Natural killer cell treated with Interleukin-12 subunit alpha and Interleukin-12 subunit beta and Interleukin-15 and Interleukin-18, amount 100 ng/mL, for 72 hours (primary cell): ENCODE measurements at places on chromosomes 3 and 15.

- no peak for DNase-seq
Measured at GRCh38 chr15:59828861-59829260, 139.7 kb upstream of the BNIP2 start.

GRCh38 chr15:54277834-54278233 lies 299.6 kb downstream of the UNC13C start:
- no peak for DNase-seq

DNA sequence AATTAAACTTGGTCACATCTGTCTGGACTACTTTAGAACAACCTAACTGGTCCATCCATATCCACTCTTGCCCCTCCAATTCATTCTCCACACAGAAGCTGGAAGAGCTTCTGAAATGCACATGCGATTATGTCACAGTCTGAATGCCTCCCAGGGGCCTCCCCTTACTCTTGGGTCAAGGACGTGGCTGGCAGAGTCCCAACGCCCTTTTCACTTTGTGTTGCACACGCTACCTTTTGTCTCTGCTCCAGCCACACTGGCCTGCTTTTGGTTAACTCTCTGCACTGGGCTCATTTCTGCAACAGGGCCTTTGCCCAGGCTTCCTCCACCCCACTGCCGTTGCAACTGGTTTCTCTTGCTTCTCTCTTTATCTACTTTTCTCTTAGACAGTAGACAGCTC lies 245.2 kb downstream of the IL20RB start:
- DNase-seq, result no peak

- DNase-seq, result no peak
Measured at GRCh38 chr15:66848116-66848515, 146.1 kb downstream of the SMAD6 start.

DNA sequence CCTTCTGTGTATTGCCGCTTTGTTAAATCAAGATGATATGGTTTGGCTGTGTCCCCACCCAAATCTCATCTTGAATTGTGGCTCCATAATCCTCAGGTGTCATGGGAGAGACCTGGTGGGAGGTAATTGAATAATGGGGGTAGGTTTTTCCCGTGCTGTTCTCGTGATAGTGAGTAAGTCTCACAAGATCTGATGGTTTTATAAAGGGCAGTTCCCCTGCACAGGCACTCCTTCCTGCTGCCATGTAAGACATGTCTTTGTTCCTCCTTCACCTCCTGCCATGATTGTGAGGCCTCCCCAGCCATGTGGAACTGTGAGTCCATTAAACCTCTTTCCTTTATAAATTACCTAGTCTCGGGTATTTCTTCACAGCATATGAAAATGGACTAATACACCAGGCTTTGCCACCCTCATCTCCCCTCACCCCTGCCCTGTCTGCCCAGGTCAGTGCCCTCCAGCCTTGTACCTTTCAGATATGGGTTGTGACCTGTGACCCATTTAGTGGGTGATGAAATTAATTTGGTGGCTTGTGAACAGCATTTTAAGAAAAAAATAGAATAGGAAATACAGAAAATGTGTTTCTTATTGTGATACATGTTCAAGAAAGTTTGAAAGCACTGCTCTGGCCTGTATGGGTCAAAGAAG lies 56.1 kb upstream of the MCF2L2 start:
- DNase-seq, result no peak

- DNase-seq, result no peak
Measured at GRCh38 chr3:132573797-132574211, 23.3 kb upstream of the ACKR4 start.

GRCh38 chr3:134802428-134803050 lies 7.5 kb downstream of the EPHB1 start:
- DNase-seq, result no peak

- no peak for DNase-seq
Measured at GRCh38 chr3:93989241-93989640, 9.3 kb downstream of the ARL13B start.

GRCh38 chr3:37601832-37602231 lies 259.8 kb upstream of the CTDSPL start:
- no peak for DNase-seq

DNA sequence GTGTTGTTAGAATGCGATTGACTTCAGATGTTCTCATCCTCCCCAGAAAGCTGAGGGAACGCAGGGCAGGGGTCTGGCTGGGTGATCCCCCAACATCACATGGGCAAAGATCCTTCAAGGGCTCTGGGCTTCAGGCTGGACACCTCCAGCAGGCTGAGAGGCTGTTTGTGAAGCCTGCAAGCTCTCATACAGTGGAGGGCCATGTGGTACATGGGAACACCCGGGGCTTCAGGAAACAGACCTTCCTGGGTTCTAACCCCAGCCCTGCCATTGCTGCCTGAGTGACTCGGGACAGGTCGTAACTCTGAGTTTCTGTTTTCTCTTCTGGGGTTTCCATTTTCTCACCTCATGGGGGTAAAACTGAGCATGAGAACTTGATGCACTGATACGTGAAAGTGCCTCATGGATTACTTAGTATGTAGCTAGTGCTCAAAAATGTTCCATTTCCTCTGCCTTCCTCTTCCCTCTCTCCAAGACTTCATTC lies 81.2 kb downstream of the TLE3 start:
- DNase-seq, result no peak

- no peak for DNase-seq
Measured at GRCh38 chr3:4981294-4981664, 2.0 kb downstream of the BHLHE40 start.

DNA sequence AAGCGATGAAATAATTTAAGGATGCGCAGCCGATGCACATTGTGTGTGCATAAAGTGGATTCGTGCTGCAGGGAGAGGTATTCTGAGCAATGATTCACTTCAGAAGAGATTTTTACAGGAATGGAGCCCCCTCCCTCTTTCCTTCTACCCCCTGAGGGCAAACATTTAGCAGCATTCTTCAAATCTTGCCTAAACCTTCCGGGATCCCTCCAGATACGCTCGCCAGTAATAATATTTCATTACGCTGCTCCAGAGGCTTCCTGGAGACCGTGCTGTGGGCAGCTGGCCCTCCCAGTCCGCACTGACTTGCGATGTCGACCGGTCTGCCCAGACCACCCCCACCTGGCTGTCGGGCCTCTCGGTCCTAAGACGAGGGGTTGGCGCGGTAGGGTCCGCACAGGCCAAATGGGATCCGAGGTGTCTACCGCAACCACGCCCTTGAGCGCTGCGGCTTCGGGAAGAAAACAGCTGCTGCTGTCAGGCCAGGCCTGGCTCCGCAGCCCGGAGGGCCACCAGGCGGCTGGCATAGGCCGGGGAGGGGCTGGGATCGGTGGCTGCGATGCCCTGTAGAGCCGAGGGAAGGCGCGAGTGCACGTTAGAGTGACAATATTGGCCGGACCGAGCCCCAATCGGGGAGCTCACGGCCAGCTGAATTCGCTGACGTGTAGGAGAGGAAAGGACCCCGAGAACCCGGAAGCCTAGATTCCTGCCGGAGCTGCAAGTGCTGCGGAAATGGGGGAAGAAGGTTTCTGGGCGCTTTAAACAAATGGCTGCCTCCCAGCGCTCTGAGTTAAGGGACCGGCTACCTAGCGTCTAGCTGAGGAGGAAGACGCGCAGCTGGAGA lies 14.3 kb downstream of the ZIC4 start:
- no peak for DNase-seq

- no peak for DNase-seq
Measured at GRCh38 chr15:98899272-98900021, 108.1 kb downstream of the PGPEP1L start.

GRCh38 chr15:63231706-63232105 lies 42.3 kb downstream of the RAB8B start:
- DNase-seq, result no peak

DNA sequence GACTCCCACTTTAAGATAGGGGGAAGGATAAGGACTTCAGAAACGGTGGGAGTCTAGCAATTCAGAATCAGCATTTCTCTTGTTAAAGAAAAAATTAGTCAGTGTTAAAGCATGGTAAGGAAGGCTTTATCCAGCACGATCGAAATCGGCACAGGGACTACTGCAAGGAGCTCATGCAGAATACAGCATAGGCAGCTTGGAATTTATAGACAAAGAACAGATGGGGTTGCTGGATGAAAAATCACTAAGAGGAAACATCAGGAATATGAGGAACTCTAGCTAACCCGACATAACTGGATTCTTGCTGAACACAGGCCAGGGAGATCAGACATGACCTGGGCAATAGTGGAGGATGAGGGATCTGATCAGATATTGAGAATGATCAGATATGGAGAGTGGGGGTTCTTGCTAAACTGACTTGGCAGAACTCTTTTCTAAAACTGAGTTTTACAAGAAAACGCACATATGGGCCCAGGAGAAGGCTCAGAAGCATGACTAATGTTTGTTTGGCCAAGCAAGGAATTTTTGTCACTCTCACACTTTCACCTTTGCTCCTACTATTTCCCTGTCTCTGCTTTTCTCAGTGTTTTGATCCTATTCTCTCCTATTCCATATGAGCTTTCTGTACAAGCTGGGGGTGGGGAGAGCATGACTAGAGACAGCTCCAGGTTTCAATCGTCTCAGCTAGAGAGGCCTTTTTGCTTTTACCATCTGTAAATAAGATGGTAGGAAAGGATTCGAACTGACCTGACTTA lies 3.9 kb upstream of the PLCH1 start:
- DNase-seq, result no peak

GRCh38 chr3:118055381-118055780 lies 979.3 kb downstream of the IGSF11 start:
- DNase-seq, result no peak

DNA sequence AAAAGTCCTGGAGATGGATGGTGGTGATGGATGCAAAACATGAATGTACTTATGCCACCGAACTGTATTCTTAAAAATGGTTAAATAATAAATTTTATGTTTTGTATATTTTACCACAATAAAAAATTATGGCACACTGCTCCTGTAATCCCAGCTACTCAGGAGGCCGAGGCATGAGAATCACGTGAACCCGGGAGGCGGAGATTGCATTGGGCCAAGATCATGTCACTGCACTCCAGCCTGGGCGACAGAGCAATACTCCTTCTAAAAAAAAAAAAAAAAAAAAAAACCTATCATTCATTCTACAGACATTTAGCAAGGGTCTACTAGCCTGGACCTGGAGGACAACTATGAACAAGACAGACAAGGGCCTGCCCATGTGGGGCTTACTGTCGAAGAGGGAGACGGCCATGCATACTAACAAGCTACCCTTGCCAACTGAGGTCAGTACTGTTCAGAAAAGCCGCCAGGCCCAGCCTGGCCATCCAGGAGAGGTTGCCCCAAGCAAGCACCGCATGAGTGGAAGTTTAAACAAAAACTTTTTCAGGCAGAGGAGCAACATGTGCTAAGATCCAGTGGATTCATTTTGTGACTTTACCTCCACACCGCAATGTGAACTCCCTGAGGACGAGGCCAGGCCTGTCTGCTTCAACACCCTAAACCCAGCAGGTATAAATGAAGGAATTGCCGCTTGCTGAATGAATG lies 2.8 kb upstream of the NEK4 start:
- DNase-seq, result no peak

DNA sequence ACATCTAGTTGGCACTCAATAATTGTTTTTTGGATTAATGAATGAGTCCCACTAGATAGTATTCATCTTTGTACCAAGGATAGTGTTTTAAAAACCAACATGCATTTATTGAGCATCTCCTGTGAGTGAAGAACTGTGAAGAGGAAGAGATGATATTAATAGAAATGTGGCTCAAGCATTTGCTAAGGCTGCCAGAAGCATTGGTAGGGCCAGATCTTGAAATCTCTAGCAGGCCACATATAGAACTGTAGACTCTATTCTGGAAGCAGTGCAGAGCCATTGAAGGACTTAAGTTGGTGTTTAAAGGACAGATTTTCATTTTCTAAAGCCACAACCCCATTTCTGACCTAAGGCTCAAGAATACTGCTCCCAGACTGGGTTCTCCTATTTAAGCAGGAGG lies 99.0 kb downstream of the NEK11 start:
- no peak for DNase-seq

DNA sequence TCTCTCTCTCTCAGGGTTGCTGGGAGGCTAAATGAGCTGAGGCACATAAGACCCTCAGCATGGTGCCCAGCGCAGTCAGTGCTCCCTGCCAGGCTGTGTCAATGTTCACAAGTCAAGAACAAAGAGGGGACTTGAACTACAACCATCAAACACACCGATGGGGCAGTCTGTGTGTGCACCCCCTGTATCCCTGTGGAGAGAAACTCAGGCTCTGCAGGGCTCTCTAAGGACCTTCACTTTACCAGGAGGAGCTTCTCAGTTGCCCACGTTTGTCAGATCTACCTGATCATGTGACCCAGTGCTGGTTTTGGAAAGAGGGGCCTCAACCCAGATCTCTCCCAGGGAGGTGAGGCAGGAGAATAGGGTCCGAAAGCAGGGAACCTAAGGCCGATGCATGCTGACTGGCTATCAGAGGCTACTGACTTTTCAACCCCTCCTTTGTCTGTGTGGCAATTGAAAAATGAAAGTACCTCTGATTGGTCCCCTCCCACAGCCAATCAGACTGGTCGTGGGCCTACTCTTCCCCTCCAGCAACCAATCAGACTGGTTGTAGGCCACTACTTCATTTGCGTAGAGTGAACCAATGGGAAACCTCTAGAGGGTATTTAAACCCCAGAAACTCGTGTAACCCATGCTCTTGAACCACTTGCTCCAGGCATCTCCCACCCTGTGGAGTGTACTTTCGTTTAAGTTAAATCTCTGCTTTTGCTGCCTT lies 34.0 kb downstream of the RHCG start:
- DNase-seq, result no peak

- no peak for DNase-seq
Measured at GRCh38 chr15:79051029-79051428, 39.6 kb downstream of the RASGRF1 start.

- DNase-seq, result no peak
Measured at GRCh38 chr15:25208735-25209134, 230.1 kb downstream of the UBE3A start.

- no peak for DNase-seq
Measured at GRCh38 chr3:44525060-44525459, 29.9 kb upstream of the ZKSCAN7 start.

DNA sequence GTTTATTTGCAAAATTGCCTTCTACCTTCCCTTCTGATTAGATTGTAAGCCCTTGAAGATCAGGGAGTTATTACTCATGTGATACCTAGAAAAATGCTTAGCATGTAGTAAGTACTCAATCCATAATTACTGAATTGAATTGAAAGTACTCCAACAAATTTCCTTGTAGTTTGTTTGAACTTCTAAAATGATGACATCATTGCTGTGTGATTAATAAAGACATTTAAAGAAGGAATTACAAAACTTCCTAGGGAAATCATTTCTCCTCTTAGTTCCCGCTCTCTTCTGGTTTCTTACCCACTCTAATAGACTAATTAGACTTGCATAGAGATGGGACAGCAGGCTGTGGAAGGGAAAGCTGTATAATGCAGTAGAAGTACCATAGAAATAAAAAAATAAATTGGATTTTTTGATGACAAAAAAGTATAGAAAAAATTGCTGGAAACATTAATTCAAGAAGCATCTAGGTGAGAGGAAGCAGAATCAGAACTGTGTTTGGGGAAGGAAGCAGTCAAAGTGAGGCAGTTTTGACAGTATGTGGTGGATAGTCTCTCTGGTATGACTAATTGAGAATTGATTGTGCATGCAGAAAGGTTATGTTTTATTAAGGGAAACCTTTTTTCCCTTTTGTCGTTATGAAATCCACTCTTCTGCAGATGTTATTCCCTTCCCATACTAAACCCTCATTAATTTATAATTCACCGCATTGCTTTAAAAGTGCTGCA lies 93.0 kb downstream of the ALCAM start:
- no peak for DNase-seq

GRCh38 chr15:56228854-56229253 lies 14.8 kb downstream of the RFX7 start:
- no peak for DNase-seq
